ENCODE measurements at places on chromosomes 6 and 20.

- DNase-seq = no peak
Observed at GRCh38 chr20:61042506-61043385, 209.3 kb upstream of the CDH4 start.

DNA sequence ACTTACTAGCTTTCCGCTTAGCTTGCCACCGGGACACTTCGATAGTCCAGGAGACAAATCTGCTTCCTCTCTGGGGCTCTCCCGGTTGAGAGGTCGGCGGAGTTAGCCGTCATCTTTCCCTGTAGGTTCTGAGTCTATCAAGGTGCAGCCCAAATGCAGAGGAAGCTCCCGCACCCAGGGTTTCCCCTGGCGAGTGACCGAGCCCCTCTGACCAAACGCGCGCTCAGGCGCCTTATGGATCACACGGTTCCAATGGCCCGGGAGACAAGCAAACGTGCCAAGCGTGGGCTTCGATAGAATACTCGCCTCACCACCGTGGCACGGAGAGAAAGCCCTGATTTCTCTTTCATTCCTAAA lies 15.8 kb upstream of the FOXC1 start:
- no peak for DNase-seq

- peak; percentile 81 for DNase-seq
Observed at GRCh38 chr6:16585805-16586204, 175.5 kb downstream of the ATXN1 start.

DNA sequence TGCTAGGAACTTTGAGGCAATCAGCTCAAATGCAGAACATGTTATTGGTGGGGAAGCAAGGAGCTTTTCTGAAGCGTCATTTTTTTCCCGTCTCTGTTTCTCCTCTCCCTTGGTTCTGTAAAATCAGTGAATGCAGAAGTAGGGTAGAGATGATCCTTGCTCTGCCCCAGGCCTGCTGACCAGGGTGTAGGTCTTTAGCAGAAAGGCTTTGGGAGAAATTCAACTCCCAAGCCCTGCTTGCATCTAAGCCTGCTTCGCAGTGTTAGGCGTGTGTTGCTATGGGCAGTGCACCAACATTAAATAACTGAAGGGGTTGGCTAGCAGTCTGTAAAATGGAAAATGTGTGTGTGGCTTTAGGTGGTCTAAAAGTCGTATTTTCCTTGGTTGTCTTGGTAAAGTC lies 45.9 kb downstream of the SASH1 start:
- DNase-seq = no peak

GRCh38 chr20:9576695-9577094 lies 62.3 kb downstream of the LAMP5 start:
- no peak for DNase-seq

DNA sequence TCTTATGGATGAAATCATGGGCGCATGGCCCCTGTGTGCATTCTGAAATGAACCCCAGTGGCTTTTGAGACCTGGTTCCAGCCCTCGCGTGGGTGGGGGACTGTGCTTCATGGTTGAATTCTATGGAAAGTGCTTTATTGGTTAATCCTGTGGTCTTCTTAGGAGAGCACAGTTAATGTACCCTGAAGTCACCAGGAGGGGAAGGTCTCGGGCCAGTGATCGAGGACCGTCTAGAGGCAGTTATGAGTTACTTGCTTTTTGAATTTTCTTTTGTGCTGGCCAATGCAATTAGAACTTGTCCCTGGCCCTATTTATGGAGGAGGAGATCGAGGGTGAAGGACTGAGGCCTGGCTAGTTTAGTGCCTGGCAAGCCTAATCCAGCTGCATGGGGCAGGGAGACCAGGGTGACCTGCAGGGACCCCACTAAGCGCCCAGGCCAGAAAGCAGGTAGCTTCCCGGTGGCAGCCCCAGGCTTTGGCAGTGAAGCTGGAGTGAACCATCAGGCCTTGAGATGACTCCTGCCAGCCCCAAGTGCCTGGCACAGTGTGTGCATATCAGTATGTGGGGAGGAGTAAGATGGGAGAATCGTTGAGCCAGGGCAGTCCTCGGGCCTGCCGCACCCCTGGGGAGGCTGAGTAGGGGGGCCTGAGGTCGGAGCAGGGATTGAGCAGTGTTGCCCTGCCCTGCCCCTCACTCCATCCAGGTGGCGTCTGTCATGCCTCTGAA lies 144.6 kb upstream of the RNF24 start:
- no peak for DNase-seq

GRCh38 chr6:24887545-24888140 lies 48.1 kb downstream of the RIPOR2 start:
- DNase-seq = no peak

DNA sequence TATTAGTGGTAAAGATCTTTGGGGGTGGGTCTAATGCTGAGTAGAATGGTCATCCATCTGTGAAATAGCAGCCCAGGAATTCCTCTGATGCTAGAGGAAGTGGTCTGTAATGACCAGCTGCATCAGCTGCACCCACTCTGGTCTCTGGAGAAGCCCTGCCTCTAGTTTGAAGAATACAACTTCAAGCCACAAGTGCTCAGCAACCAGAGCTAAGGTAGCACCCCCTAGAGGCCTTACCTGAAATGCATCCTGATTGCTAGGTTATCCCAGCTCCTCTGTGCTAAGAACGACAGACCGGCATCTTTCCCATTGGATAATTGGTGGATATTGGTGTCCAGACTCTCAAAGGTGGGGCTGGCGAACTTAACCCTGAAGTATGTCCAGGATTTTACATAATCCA lies 58.2 kb downstream of the DNAH8 start:
- DNase-seq = no peak

GRCh38 chr6:105402090-105402938 lies 568 bp downstream of the PREP start:
- DNase-seq = no peak

- no peak for DNase-seq
Observed at GRCh38 chr6:20234136-20234535, 21.9 kb upstream of the MBOAT1 start.

GRCh38 chr20:38447931-38448675 lies 13.0 kb upstream of the SNHG17 start:
- DNase-seq = no peak

GRCh38 chr6:50851049-50851845 lies 32.6 kb downstream of the TFAP2B start:
- no peak for DNase-seq

- DNase-seq = peak; percentile 41
Observed at GRCh38 chr6:130655586-130655985, 171.6 kb upstream of the SMLR1 start.

- DNase-seq = peak; percentile 79
Observed at GRCh38 chr6:112281821-112282615, 27.7 kb upstream of the LAMA4 start.

DNA sequence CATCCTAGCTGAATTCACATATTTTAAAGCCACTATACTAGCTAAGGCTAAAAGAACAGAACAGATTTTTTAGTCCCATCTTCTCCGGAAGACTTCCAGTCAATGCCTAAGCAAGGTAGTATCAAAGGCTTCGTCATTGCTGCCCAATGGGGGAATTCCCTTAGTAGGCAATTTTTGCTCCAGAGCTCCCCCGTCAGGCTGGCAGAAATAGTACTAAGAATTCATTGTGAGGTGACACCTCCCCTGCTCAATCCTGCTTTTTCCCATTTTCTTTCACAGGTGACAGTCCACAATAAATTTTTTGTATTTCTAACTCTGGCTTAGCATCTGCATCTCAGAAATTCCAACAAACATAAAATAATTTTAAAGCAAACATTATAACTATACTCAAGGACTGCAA lies 52.8 kb upstream of the SRSF6 start:
- no peak for DNase-seq

DNA sequence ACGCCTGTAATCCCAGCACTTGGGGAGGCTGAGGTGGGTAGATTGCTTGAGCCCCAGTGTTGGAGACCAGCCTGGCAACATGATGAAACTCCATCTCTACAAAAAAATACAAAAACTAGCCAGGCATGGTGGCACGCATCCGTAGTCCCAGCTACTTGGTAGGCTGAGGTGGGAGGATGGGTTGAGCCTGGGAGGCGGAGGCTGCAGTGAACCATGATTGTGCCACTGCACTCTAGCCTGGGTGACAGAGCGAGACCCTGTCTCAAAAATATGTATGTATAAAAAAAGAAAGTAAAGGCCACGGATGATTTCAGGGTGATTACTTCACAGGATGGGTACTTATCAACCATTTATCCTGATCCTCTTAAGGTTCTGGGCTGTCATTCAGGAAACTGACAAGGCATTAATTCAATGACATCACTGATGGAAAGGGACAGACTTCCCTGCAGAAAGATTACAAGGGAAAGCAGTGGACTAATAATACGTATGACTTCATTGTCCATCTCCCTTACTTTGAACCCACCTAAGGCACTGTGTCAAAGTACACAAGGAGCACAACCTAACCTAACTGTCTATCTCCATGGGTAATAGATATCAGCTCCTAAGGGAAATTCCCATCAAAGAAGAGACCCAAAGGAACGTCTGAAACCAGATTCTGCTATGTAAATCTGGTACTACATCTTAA lies 61.2 kb downstream of the ZMYND8 start:
- no peak for DNase-seq

DNA sequence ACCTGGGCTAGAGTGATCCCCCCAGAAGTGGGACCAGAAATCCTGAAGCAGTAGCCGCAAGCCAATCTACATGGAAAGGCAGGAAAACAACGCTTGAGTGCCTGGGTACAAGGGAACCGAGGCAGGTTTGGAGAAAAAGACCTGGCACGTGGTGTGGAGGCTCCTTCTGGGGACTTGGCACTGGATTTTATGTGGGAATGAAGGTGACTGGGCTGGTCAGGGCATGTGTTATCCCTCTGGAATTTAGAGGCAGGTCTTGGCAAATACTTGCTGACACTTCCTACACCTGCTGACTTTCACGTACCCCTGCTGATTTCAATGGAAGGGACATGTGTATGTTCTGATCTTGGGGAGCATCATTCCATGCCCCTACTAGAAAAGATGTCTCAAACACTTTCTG lies 25.0 kb upstream of the FAM217A start:
- no peak for DNase-seq

DNA sequence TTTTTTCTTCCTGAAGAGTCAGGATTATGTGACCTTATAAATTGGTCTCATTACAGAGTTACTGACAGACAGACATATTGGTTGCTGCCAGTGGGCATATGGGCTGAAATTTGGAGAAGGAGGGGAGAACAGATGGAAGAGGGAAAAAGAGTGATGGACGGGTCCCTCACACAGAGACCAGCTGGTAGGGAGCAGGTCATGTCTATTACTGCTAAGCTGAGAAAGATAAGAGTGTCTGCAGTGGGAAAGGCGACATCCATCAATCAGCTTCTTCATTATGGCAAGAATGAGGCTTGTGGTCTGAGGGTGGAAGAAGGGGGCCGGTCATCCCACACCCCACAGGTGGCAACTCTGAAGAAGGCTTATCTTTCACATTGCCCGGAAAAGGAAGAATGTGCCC lies 353.8 kb upstream of the RSPO3 start:
- DNase-seq = no peak

- no peak for DNase-seq
Observed at GRCh38 chr6:155078331-155078745, 83.2 kb downstream of the TIAM2 start.

GRCh38 chr6:149331043-149331807 lies 13.7 kb downstream of the TAB2 start:
- no peak for DNase-seq

DNA sequence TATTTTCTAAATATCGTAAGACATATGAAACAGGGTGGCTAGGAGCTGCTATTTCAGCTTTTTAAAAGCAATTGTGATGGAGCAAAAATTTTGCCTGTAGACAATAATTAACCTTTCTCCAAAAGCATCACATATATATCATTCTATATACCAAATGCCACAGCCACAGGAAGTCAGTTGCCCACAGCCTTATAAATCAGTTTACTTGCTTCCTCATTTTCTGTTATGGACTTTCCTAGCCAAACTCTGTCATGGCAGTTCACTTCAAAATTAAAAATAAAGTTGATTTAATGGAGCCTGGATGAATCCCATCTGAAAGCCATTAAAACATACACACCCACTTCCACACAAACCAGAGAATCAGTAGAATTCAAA lies 93.4 kb upstream of the NHSL1 start:
- no peak for DNase-seq

DNA sequence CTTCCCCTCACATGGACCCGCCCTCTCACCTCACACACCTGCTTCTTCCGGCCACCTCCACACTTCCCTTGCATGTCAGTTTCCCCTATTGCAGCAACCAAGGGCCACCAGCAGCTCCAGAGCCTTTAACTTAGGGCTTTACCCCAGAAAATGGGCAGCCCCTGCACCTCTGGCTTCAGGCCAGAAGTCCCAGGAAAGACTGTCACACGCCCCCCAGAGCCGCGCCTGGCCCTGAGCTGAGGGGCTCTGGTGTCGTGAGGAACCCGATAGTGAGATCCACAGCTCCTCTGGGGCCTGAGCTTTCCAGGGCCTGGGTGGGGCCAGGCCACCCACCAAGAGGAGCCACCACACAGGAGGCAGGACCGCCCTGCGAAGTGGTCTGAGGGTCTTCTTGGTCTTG lies 182.4 kb downstream of the DLL1 start:
- no peak for DNase-seq

DNA sequence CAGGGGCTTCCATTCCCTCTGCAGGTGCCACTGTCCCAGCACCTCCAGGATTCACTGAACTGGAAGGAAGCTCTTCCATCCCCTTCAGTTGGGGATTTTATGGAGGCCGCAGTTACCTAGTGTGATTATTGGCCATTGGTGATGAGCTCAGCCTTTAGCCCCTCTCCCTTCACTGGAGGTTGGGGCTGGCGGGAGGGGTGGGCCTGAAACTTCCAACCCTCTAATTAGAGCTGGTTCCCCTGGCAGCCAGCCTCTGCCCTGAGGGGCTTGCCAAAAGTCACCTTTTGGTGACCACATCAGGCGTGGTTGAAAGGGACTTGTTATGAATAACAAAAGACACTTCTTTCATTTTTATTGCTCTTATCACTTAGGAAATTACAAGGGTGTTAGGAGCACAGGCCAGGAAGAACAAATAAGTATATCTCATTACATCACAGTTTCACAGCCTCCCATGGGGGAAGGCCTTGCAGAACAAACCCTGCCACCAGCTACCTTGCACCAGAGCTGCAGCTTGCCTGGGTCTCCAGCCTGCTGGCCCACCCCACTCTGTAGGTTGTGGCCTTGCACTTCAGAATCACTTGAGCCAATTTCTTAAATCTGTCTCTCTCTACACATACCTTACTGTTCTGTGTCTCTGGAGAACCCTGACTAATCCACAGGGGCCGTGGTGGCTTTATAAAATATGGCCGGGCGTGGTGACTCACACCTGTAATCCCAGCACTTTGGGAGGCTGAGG lies 5.0 kb downstream of the PYGB start:
- DNase-seq = no peak

DNA sequence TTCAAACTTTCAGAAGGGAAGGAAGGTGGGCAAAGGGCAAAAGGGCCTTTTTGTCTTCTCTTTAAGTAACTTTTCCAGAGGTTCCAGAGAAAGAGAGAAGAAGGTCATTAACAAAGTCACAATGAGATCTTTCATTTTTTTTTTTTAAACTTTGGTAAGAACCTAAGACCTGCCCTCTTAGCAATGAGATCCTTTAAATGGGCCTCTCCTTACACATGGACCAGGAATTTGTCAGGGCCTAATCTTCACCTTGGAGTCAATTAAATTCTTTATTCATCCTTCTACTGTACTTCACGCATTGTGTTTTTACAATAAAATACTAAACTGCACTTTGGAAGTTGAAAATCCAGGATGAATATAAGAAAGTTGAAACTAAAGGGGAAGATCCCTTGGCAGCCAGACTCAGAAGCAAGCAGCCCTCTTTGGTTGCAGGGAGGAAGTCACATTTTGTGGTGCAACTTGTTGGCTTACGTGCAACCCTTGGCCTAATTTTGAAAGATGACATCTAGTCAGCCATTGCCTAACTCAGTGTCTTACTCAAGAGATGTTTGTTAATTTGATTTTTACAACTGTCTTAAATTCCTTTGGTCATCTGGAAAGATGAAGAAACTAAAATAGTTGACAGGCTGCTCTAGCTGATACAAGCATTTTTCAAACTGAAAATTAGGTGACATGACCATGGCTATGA lies 11.9 kb upstream of the TMEM170B start:
- DNase-seq = peak; percentile 91
